ENCODE measurements at places on chromosomes 7 and 10. TPM values are rescaled to one million over a fixed set of nuclear protein-coding genes. Genes with fewer than 3 reads are reported as not detected.

The CLCN1 gene
- not detected for total RNA-seq

The ZNF853 gene
- 0.42 TPM for total RNA-seq

The NCF1 gene
- not detected for total RNA-seq

The IL2RA gene
- total RNA-seq: 989 TPM

The OPN1SW gene
- total RNA-seq: not detected

The TRPV5 gene
- total RNA-seq: not detected

DNA sequence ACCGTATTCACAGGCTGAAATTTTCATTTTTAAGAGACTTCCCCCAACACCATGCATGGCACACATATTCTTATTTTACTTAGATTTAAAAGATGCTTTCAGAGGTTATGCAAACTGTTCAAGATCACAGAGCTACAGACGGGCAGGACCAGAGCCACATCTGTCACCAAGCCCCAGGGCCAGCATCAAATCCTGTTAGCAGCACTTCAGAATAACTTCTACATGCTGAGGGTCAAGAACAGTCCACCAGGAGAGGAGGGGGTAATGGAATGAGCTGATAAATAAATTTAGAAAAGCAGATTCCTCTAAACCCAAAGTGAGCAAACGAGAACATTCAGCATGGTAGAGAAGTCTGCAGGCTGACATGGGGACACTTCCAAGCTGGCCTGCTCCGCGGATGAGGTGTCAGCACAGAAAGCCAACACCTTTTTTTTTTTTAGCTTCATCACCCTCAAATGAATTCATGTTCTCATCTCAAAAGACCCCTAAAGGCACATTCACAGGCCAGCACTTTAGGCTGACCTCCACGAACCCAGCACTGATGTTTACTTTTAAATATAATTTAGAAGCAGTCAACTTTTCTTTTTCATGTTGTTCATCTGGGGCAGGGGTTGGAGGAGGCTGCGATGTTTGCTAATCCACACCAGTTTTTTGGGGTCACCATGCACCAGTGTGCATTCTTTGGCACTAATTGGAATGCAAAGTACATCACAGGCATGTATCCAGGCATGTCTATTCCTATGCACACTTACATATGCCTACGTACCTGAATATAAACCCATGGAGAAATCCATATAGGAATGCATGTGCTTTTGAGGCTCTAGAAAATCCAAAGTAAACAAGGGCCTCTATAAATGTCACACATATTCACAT is 249.0 kb downstream of the TNS3 start:
- H3K36me3 ChIP-seq: no peaks in the 10 kb centered on the region
- no peaks in the 10 kb centered on the region for H3K4me1 ChIP-seq
- H3K27ac ChIP-seq: no peak overlapping the region
- no peaks in the 10 kb centered on the region for H3K27me3 ChIP-seq
- H3K4me3 ChIP-seq: no peak overlapping the region

GRCh38 chr7:45617166-45617565 is 43.0 kb downstream of the ADCY1 start:
- no peak overlapping the region for H3K27ac ChIP-seq
- no peaks in the 10 kb centered on the region for H3K36me3 ChIP-seq
- no peaks in the 10 kb centered on the region for H3K27me3 ChIP-seq
- no peaks in the 10 kb centered on the region for H3K4me1 ChIP-seq
- H3K4me3 ChIP-seq: no peak overlapping the region
- no peak for DNase-seq

- H3K27me3 ChIP-seq: peaks cover 7% of the 10 kb centered on the region
- no peaks in the 10 kb centered on the region for H3K36me3 ChIP-seq
- no peak overlapping the region for H3K4me3 ChIP-seq
- DNase-seq: no peak
- no peak overlapping the region for H3K27ac ChIP-seq
- no peaks in the 10 kb centered on the region for H3K4me1 ChIP-seq
Measured at GRCh38 chr10:49300140-49300974, 1.4 kb downstream of the C10orf71 start.

GRCh38 chr7:148918058-148918596 is 34.0 kb upstream of the EZH2 start:
- H3K4me1 ChIP-seq: peaks cover 46% of the 10 kb centered on the region
- peaks cover 6% of the 10 kb centered on the region for H3K36me3 ChIP-seq
- no peak overlapping the region for H3K4me3 ChIP-seq
- DNase-seq: no peak

DNA sequence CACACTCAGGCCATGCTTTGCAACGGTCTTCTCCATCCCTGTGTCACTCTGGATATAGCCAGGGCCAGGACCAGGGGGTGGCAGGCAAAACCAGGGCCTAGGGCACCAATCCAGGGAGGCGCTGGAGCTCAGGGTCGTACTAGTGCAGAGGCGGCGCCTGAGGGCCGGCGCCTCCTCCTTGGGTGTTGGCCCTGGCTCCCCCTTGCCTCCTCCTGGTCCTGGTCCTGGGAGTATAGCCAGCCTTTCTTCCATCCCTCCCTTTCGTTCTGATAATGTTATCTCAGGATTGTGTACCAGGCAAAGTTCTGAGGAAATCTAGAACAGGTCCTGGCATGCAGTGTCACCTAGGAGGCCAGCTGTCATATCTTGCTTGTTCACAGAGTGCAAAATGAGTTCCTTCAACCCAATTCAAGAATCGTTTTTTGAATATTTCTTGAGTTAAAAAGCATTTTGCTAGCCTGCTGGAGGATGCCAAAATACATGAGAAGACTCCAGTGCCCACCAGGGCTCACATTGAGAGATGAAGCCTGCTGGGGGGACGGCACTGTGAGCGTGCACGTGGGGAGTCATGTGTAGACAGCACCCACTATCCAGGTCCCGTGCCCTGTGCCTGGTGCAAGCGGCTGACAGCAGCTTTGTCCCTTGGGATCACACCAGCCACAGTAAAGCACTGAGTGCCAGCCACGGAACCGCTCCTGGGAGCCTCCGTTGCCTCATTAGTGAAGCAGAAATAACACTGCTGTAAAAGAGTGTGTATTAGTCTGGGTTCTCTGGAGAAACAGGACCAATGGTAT is 106.9 kb upstream of the C7orf33 start:
- no peaks in the 10 kb centered on the region for H3K36me3 ChIP-seq
- H3K27ac ChIP-seq: no peak overlapping the region
- peaks cover 6% of the 10 kb centered on the region for H3K27me3 ChIP-seq
- no peak for DNase-seq
- H3K4me3 ChIP-seq: no peak overlapping the region
- peaks cover 4% of the 10 kb centered on the region for H3K4me1 ChIP-seq

GRCh38 chr7:106279425-106280197 is 5.2 kb downstream of the NAMPT start:
- no peaks in the 10 kb centered on the region for H3K27me3 ChIP-seq
- peaks cover 53% of the 10 kb centered on the region for H3K4me1 ChIP-seq
- peak overlapping the region; percentile 89 for H3K4me3 ChIP-seq
- peak overlapping the region; percentile 94 for H3K27ac ChIP-seq
- DNase-seq: peak; percentile 73
- peaks cover 74% of the 10 kb centered on the region for H3K36me3 ChIP-seq

DNA sequence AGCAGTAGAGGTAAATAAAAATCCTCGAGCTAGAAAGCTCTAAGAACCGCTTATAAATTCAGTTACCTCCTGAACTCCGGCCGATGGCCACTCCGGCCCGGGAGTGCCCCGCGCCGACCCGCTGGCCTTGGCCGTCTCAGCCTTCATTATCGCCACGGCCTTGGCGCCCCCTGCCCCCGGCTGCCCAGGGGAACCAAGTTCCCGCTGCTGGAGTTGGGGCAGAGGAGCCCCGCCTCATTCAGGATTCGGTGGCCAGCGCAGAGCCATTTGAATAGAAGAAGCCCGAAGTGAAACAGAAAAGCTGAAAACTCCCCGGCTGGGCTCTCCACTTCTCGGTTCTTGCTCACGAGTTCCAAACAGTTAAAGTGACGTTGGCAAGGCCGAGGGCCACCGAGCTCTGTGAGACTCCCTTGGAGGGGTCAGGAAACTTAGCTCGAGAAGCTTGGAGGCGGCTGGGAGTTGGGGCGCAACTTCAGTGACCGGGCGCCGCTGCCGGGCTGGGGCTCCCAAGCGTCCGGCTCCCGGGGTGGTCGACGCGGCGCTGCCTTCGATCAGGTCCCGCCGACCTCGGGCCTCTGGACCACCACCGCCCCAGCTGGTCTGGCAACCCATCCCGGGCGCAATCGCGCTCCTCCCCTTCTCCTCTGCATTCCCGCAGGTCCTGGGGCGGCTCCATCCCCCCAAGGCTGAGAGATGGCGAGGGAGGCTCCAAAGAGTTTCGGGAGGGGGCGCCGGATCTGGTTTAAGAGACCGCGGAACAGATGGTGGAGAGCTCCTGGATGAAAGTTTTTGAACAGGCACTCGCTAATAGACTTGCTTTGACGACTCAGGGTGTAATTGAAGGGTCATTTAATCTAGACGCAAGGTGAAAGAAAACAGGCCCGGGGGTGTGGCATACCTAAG is 5.8 kb upstream of the FEZF1 start:
- DNase-seq: no peak
- no peaks in the 10 kb centered on the region for H3K4me1 ChIP-seq
- no peak overlapping the region for H3K4me3 ChIP-seq
- H3K36me3 ChIP-seq: peaks cover under 1% of the 10 kb centered on the region

- no peak overlapping the region for H3K27ac ChIP-seq
- no peaks in the 10 kb centered on the region for H3K27me3 ChIP-seq
- DNase-seq: no peak
Measured at GRCh38 chr10:68501691-68502090, 25.6 kb downstream of the SLC25A16 start.

DNA sequence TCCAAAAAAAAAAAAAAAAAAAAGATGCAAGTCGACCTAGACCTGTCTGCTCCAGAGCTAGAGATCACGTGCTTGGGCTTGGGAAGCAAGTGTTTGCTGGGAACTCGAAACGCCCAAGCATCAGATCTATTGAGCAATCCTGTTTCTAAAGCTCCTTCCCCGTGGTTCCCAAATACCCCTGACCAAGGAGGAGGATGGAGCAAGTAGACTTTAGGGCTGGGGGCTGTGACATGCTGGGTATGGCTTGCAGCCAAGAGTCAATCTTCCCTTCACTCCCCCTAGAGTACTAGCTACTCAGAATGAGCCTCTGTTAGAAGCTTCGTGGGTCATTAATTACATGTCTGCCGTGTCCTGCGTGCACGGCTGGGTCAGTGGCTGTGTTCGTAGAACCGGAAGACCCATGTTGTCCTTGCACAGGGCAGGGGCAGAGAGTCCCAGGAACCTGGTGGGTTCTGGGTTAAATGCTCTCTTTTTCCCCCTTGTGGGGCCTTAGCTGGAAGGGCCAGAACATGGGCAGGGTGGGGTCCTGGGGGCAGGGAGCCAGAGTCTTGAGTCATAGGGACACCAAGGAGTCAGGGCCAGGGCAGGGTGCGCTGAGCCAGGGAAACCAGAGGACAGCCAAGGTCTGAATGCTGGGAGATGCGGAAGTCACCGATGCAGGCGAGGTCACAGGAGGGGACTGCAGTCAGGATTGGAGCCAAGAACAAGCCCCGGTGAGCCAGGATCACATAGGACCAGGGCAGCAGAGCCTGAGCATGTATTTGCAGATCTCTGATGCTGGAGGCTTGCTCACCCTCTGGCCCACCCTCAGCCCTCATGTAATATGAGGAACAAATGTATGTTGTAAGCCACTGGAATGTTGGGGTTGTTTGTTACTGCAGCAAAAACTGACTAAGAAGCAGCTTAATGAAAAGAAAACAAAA is 34.6 kb upstream of the TPST1 start:
- H3K4me1 ChIP-seq: no peaks in the 10 kb centered on the region

DNA sequence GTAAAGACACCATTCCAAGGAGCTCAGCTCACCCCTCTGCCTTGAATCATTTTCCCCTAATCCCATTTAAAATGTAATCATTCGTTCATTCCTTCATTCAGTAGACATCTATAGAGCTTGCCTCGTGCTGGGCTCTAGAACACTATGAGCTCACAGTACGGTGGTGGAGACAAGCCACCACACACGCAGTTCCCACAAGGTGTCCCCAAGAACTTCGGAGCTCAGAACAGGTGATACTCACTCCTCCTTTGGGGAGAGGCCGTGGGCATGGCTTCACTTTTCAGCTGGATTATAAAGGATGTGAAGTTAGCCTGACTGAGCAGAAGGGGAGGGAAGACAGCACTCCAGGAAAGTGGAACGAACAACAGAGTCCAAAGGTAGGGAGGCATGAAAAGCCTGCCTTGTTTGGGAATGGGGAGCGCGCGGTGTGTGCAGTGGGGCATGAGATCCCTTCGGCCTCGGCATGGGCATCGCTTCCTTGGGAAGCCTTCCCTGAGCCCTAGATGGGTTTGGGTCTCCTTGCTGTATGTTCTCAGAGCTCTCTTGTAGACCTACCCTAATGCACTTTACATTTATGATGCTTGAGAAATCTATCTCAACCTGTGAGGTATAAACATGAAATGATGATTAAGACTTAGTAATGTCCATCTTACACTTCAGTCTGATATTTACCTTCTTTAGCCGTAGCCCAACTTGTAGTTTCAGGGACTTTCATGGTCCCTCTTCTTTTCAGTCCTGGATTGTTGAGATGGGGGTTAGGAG is 809 bp upstream of the OGA start:
- peak overlapping the region; percentile 89 for H3K4me3 ChIP-seq
- peaks cover 23% of the 10 kb centered on the region for H3K36me3 ChIP-seq
- H3K4me1 ChIP-seq: peaks cover 42% of the 10 kb centered on the region
- no peak for DNase-seq

DNA sequence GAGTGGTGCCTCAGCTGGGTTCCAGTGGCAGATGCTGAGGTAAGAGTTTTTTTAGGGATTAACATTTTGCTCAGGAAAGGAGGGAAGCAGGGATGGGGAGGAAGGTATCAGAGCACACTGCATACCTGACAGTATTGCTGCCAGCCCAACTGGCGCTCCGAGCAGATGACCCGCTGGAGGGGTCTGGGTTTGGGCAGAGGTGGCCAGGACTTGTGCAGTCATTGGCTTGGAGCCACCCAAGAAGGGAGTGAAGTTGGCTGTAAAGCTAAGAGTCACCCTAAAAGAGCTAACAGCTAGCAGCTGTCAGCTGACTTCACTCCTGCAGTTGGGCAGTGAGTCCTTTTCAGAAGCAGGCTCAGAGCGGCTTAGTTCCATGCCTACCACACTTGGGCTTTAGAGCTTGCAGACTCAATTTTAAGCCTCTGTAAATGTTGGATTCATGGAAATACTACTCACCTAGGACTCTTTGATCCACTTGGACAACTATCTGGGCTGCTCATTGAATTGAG is 5.8 kb upstream of the ARHGAP22 start:
- no peak for DNase-seq
- H3K27ac ChIP-seq: no peak overlapping the region
- H3K4me3 ChIP-seq: no peak overlapping the region
- no peaks in the 10 kb centered on the region for H3K4me1 ChIP-seq
- peaks cover 24% of the 10 kb centered on the region for H3K27me3 ChIP-seq
- no peaks in the 10 kb centered on the region for H3K36me3 ChIP-seq

- no peak overlapping the region for H3K27ac ChIP-seq
- no peak for DNase-seq
- peaks cover 44% of the 10 kb centered on the region for H3K27me3 ChIP-seq
- no peaks in the 10 kb centered on the region for H3K36me3 ChIP-seq
- H3K4me3 ChIP-seq: peak overlapping the region; percentile 91
- H3K4me1 ChIP-seq: peaks cover 5% of the 10 kb centered on the region
Measured at GRCh38 chr10:132306343-132306685, 1.4 kb downstream of the STK32C start.
